Right renal pelvis (tissue), 4 donors: ENCODE measurements at places on chromosomes 7 and 10.

- DNase-seq: no peak
Observed at GRCh38 chr7:151038951-151039849, 9.1 kb upstream of the ASIC3 start.

DNA sequence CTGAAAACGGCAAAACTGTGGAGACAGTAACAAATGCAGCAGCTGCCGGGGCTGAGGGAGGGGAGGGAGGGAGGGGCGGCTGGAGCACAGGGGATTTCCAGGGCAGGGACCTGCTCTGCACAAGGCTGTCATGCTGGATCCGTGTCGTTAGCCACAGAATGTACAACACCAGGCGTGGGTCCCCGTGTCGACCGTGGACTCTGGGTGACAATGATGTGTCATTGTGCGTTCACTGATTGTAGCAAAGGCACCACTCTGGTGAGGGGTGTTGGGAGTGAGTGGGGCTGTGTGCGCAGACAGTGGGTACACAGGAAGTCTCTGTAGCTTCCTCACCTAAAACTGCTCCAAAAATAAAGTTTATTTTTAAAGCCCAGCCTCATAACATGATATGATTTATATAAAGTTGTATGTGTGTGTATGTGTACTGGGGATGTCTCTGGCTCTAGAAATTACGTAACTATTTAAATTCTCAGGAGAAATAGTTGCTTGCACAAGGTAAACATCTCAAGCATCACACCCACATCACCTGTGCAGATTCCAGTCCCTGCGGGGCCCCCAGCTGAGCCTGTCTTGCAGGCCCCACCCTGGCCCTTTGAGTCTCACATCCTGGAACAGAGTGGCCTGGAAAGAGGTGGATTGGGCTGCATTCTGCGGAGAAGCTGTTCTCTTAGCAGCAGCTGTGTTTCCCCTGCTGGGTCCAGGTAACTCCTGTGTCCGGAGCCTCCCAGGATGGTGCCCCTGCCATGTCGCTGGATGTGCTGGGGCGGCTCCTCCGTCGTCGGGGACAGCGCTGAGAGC, 135.7 kb downstream of the DYNC2I1 start:
- DNase-seq: no peak

DNA sequence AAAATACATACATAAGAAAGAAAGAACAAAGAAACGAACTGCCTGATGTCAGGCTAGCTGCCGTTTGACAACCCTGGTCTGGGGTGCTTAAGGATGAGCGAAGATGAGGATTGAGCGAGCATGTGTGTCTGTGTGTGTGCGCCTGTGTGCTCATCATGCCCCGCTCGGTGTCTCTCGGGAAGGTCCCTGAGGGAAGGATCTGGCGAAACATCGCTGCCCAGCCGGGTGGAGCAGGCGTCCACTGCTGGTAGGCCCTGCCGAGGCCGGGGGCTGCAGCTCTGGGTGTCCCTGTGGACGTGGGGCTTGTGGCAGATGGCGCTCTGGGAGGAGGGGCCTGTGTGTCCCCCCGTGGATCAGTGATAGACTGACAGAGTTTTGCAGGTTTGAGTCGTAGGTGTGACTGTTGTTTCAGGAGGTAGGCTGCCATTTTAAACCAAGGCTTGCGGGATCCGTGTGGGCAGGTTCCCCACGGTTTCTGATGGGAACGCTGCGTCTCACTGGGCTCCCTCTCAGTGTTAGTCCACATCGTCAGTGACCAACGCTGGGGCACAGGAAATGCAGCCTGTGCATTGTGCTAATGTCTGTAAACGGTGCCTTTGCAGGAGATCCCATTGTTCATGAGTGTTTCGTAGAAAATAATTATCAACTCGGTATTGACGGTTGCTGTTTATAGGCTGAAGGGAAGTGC, 5.9 kb upstream of the SUN1 start:
- no peak for DNase-seq

DNA sequence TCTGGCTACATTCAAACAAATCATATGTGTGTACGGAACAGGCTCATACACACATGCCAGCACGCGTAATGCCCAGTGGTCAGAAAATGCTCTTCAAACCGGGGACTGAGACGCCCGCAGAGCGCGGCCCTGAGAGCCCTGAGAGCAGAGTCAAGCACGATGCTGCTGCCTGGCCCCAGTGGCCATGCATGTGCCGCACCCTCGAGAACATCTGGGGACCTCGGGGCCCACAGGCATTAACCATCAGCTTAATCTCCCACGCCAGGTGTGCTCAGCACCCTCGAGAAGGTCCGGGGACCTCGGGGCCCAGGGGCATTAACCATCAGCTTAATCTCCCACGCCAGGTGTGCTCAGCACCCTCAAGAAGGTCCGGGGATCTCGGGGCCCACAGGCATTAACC, 163.1 kb downstream of the PTPRN2 start:
- DNase-seq: no peak

DNA sequence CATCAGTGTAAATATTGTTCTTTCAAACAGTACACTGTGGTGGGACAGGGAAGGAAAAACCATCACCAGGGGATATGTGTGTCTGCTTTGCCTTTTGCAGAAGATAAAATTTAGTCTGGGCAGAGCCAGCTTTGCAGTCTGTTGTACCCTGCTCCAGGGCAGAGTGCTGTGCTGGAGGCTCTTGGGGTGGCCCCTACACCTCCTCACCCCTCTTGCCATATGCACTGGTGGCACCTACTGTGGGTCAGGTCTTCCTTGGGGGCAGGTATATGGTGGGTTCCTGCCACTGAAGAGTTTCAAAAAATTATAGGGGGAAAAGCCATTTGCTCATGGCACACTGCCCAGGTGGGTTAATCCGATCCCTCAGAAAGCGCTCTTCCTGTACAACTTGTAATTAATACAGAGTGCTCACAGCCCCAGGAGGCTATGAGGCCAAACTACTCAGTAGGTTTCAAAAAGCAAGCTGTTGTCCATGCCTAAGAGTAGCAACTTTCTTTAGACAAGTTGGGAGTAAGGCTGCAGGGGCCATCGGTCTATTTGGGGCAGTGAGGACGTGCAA, 112.7 kb upstream of the BMPER start:
- DNase-seq: no peak

DNA sequence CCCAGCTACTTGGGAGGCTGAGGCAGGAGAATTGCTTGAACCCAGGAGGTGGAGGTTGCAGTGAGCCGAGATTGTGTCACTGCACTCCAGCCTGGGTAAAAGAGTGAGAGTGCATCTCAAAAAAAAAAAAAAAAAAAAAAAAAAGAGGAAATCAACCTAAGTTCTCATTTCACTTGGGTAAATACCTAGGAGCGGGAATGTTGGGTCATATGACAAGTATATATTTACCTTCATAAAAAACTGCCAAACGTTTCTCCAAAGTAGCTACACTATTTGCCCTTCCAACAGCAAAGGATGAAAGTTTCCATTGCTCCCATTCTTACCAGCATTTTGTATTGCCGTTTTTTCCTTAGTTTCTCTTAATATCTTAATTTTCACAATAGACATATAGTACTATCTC, 9.8 kb downstream of the P4HA1 start:
- DNase-seq: no peak
